ENCODE measurements at places on chromosomes 3 and 15.
A peak's percentile ranks its signal among the peaks of the same experiment; 100 is the strongest.

- DNase-seq = no peak
These were observed 25.8 kb downstream of the ARHGEF3 start for GRCh38 chr3:56775838-56776555.

DNA sequence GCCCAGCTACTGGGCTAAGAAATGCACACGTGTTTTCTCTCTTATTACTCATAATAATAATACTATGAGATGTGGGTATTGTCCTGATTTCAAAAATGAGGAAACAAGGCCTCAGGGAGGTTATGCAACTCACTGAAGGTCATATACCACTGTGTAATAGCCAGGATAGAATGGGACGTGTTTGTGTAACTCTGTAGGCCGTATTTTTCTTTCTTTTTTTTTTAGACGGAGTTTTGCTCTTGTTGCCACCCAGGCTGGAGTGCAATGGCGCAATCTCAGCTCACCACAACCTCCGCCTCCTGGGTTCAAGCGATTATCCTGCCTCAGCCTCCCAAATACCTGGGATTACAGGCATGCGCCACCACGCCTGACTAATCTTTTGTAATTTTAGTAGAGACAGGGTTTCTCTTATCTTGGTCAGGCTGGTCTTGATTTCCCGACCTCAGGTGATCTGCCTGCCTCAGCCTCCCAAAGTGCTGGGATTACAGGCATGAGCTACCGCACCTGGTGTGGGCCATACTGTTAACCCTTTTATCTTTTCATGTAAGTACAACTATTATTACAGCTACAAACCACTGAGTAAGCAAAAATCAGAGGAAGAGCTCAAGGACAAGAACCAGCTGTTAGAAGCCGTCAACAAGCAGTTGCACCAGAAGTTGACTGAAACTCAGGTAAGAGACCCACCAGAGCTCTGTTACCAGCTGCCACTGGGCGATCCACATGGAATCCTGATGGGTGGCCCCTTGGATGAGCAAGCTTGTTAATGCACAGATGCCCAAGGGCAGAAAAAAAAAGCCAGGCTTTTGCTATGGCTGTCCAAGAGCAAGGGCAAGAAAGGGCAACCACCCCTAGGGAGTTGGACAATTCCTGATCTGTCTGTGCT, 6.7 kb downstream of the KNSTRN start:
- DNase-seq = no peak

DNA sequence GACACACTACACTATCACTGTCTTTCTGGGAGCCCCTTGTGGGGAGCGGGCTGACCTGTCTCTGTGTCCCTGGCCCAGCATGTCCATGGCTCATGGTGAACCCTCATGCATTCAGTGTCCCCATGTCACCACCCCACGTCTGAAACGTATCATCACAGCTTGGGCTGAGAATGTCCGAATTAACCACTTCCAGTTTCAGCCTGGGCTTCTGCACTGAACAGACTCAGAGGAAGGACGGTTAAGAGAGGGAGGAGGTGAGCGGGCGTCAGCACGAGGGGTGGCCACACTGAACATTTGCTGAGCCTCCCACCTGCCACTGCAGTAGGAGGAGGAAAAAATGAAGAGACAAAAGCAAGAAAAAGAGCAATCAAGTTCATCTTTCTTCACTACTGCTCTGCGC, 30.5 kb downstream of the ATP2B2 start:
- no peak for DNase-seq

- DNase-seq = no peak
These were observed 156.3 kb upstream of the TMC3 start for GRCh38 chr15:81530271-81530691.

DNA sequence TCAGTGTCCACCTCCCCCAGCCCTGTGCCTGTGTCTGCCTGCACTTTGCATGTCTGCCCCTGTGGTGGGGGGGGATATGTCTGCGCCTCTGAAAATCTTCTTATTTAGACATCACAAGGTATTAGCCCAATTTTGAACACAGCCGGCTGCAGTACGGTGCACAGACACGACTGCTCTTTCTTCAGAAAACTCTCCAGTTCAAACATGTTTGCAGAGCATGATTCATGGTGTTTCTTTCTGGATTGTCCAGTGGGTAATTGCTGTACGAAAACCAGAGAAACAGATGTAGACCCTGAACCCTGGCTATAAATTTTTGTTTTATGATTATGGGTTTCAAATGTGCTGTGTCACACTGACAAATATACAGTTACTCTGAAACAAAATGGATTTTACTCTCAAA, 3.4 kb upstream of the RARB start:
- DNase-seq = no peak

GRCh38 chr3:89303701-89304100, 196.3 kb downstream of the EPHA3 start:
- DNase-seq = no peak

DNA sequence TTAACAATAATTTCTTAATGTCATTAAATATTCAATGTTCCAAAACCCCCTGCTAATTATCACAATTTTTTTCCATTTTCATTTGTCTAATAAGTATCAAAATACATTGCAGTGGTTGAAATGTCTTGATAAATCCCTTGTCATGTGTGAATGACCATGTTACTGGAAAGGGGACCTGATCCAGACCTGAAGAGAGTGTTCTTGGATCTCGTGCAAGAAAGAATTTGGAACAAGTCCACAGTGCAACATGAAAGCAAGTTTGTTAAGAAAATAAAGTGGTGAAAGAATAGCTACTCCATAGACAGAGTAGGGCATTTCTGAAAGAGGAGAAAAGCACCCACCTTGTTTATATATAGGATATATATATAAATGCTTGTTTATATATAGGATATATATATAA, 10.4 kb upstream of the SELENOK start:
- no peak for DNase-seq

- no peak for DNase-seq
These were observed 44.9 kb upstream of the CHL1 start for GRCh38 chr3:151614-152189.

- no peak for DNase-seq
These were observed 100.8 kb downstream of the KLF13 start for GRCh38 chr15:31427411-31427810.

GRCh38 chr3:108664266-108664665, 74.7 kb downstream of the DZIP3 start:
- DNase-seq = no peak

- no peak for DNase-seq
These were observed 45.6 kb downstream of the CCDC12 start for GRCh38 chr3:46930945-46931403.

GRCh38 chr3:78204977-78205376, 1165.1 kb downstream of the ROBO2 start:
- no peak for DNase-seq

DNA sequence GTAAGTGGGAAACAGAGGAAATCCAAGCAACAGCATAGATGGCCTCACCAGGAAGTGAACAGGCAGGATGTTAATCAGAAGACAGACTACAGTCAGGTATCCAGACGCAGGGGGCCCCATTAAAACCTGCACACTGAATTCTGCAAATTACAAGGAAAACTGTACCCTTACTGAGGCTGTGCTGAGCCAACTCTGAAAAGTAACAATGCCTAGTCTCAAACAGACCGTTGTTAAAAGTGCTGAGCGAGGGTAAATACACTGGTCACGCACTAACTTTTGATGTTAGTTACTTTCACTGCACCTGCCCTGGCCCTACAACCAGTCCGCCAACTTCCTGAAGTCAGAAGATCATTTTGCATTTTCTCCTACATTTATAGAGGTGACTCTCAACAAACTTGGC, 1.0 kb downstream of the TAMM41 start:
- DNase-seq = peak; percentile 17

DNA sequence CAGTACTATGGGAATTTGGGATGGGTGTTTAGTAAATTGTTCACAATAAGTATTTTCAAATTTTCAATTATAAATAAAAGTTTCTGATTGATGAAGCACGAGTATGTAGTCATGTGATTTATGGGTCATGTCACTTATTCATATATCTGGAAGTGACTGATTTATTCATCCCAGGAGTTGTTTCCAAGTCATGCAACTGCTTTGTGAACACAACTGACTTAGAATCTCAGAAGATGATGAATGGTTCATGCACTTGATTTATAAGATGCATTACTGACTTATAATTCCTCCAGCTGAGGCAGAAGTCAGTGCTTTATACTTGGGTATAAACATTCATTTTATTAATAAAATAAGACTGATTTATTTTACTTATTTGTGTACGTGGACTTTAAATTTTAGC, 137.8 kb upstream of the CBLB start:
- no peak for DNase-seq

DNA sequence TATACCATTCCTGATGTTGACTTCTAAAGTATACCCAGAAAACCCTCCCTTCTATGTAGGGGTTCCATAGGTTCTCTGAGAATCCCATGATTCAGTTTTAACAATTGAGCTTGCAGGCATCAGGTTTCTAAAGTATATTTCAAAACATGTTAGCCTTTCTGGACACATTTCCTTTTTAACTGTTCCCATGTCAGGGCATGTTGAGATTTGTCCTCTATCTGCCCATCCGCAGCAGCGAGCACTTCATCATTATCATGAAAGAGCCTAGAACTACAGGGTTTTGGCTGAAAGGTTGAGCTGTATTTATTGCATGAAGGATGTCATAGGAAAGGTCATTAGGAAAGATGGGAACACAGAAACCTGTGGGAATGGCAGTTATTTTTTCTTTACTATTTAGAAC, 201.1 kb upstream of the BHLHE40 start:
- no peak for DNase-seq

DNA sequence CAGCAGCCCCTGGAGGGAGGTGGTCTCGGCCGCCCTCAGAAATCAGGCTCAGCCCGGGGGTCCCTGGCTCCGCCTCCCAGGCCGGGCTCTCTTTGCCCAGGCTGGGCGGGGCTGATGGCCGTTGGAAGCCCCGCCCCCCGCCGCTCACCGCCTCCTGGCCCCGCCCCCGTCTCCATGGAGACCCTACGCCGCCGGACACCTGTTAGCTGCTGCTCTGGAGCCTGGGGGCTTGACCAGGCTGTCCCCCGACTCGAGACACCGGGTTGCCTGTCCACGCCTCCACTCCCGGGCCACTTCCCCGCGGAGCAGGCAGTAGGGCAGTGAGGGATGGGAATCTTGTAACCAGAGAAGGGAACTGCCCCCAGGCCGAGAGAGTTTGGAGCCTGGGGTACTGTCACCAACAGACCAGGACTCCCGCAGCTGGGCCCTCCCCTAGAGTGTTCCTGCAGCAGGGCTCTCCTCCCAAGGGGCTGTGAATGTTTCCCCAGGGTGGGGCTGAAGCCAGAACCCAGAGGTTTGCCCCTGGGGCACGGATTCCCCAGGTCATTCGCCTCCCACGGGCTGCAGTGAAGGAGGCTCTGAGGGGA, 27.8 kb upstream of the RPL32 start:
- no peak for DNase-seq

- DNase-seq = no peak
These were observed 253.3 kb downstream of the TBC1D5 start for GRCh38 chr3:17489139-17489538.

Measured in LoVo (cell line).